Spinal cord (tissue), 10 donors: ENCODE measurements at places on chromosomes 4 and X.

GRCh38 chr4:24855741-24856140, 57.1 kb downstream of the CCDC149 start:
- no peak for DNase-seq

GRCh38 chr4:85500110-85500867, 25.3 kb downstream of the ARHGAP24 start:
- DNase-seq = no peak

GRCh38 chr4:2484993-2485392, 16.1 kb downstream of the RNF4 start:
- DNase-seq = no peak

DNA sequence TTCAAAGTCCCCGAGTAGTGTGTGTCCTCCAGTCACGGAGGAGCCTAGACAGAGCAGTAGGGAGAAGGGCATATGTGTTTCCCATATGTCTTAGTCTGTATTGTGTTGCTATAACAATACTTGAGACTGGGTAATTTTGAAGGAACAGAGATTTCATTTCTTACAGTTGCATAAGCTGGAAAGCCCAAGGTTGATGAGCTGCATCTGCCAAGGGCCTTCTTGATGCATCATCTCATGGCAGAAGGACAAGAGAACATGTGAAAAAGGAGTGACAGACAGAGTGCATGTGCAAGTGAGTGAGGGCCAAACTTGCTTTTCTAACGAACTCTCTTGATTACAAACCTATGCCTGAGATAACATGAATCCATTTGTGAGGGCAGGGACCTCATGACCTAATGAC, 243.4 kb downstream of the ARHGAP10 start:
- DNase-seq = no peak

- DNase-seq = no peak
Measured at GRCh38 chr4:66169341-66169740, 499.1 kb upstream of the EPHA5 start.

DNA sequence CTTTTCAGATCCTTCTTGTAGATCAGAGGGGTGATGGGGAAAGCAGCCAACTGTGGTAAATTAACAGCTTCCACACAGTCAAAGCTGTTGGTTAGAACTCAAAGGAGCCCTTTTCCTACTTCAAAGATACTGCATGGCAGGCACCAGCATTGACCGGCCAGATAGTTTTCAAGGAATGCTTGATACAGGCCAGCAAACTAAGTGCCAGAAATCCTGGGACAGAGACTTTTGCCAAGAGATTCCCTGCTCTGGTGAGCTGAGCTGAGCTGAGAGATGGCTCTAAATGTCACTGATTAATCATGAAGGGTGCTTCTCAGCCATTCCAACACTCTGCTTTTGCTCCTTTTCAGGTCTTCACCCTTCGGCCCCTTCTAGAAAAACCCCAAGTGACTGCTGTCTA, 131.6 kb upstream of the MED14 start:
- no peak for DNase-seq

- no peak for DNase-seq
Measured at GRCh38 chr4:189022440-189023035, 883.3 kb downstream of the TRIML1 start.

GRCh38 chrX:29952016-29952415, 263.3 kb upstream of the MAGEB2 start:
- DNase-seq = no peak

GRCh38 chr4:55218041-55218440, 92.6 kb upstream of the KDR start:
- no peak for DNase-seq

DNA sequence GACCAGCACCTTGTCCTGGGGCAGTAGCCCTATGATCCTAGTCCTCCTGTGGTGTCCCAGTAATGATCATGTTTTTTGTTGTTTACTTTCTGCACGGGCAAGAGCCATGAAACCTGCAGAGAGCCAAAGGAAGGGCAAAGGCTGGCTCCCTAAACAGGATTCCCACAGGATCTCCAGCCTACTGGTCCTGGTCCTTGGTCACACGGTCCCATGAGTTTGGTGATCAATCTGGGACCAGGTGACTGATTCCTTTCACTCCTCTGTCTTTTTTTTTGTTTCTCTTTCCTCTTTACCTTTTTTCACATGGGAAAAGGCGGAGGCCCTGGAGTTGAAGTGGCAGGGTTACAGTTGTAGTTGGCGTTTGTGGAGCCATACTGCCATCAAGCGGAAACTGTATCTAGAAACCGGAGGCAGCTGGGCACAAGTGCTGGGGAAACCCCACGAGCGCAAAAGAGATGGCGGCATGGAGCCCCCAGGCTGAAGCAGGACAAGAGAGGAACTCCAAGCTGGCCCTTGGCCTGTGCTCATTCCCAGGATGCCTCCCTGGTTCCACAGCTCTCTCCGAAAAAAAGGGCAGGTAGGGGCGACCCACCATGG, 34.6 kb downstream of the NBDY start:
- DNase-seq = no peak

DNA sequence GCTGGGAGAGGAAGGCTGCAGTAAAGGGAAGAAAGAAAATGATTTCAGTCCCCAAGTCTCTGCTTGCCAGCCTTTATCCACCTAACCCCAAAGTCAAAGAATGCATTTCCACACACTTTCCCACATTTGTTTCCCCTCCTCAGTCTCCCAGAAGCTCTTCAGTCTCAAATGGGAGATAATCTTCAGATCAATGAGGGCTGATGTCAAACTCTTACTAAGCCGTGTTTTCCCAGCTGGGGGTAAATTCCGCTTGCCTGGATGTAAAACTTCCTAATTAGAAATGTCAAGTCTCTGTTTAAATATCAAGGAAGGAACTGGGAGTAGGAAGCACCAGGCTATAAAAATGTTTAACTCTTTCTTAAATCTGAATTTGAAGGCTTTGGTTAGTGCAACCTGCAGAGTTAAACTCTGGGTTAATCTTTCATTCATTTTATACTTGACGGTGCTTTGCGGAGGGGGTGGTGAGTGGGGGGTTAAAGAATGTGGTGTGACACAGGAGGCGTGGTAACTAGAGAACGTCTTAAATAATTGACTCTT, 601.4 kb upstream of the ACTRT1 start:
- no peak for DNase-seq

DNA sequence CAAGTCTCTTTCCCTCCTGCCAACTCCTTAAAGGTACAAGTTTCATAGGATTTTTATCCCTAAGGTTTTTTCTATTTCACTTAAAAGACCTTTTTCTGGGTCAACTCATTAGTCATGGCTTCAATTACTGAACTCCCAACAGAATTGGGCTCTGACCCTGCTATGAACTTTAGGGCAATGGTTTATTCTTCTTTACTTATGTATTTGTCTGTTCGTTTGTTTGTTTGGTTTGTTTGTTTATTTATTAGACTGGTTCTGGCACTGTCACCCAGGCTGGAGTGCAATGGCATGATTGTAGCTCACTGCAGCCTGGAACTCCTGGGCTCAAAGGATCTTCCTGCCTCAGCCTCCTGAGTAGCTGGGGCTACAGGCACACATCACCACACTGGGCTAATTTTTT, 5.9 kb upstream of the NOCT start:
- no peak for DNase-seq

GRCh38 chrX:41580423-41581064, 108.2 kb upstream of the GPR34 start:
- no peak for DNase-seq

DNA sequence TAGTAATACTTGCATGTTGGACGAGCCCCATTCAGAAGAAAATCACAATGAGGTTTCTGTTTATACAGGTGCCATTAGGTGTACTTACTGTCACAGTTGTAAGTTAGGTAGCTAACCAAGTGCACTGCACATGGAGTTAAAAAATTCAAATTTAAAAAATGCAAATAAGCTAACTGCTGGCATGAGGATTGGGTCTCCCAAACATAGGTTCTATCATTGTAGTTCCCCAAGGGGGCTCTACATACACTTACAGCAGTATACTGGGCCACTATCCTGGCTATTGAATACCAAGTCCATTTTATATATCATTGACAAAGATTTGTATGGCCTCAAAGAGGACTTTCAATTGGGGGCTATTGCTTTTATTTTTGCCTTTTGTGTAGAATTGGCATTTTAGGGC, 153.4 kb downstream of the FMR1NB start:
- DNase-seq = no peak

- DNase-seq = no peak
Measured at GRCh38 chrX:12421918-12422317, 283.6 kb downstream of the FRMPD4 start.

DNA sequence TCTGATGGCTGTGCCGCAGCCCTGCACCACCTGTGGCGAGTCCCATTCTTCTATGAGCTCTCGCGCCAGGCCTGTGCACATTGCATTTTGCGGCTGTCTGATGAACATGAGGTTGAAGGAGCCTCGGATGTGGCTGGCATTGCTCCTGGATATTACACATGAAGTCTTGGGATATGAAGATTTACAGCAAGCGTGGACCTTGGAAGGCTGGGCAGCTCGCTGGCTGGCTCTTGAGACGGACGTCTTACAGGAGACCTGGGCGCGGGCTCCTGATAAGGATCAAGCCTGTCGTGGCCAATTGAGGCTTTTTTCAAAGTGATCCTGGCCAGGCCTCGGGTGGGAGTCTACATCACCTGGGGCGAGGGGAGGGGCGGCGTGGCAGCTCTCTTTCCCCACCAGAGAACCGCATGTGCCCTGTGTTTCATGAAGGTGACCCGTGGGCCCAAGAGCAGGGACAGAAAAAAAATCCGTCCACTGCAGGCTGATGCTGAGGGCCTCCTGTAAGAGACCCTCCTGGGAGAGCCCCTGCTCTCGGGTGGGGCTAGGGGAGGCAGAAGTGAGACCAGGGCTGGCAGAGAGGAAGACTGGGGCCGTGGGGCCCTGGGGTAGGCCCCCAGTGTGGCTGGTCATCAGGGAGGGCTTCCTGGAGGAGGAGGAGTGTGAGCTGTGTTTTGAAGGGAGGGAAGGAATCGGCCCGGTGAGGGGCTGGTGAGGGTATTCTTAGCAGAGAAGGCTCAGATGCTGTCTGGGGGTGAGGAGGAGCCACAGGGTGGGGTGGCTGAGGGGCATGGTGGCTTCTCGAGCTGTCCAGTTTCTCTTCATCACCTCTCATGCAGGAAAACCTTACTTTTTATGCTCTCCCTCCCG, 23.6 kb downstream of the CPZ start:
- DNase-seq = no peak

DNA sequence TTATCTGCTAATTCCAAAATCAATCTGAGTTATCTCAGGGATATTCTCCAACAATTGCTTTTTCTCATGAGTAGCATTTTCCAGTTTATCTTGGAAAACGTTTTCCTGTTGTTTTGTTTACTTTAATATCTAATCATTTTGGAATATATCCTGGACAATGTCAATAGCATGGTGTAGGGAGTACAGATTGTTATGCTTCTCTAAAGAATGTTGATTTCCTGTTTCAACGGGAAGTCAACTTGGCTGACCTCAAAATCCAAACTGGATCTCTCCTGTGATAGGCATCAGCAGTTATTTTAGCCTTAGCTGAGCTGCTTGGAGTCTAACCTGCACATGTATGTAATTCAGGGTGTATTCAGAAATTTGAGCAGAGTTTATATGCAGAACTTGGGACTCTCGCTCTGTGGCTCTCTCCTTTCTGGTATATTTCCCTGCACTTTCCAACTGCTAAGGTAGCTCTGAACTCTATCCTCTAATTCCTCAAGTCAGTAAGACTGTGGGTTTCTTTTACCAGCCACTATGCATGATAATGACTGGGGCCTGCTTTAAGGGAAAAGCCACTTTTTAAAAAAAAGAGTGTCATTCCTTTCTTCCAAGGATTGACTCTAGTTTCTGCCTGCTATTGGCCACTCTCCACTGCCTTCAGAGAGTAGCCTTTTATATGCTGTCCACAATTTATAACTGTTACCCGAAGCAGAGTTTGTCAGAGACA, 7.7 kb downstream of the PRSS48 start:
- no peak for DNase-seq

DNA sequence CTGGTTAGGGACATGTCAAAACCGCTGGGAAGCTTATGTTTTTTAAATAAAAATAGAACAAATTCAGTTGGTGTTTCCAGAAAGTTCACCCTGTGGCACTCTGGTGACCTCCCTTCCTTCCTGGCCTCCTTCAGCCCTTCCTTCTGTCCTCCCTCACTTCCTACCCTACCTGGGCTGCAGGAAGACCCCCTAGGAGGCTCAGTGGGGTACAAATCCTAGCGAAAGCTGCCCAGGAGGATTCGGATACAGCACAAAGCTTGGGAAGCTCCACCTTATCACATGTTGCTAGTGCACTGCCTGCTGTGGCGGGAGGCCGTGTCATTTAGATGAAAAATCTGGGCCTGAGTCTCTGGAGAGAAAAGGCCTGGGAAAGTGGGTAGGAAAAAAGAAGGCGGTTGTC, 60.5 kb downstream of the FHDC1 start:
- no peak for DNase-seq

- no peak for DNase-seq
Measured at GRCh38 chrX:18643243-18643642, 28.7 kb downstream of the RS1 start.

DNA sequence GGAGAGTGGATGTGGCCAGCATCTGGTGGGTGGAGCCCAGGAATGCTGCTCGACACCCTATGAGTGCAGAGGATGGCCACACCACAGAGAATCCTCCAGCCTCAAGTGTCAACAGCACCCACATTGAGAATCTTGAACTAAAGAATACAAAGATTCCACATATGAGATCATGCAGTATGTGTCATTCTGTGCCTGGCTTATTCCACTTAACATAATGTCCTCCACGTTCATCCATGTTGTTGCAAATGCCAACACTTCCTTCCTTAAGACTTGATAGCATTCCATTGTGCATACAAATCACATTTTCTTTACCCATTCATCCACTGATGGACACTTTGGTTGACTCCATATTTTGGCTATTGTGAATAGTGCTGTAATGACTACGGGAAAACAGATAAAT, 145.8 kb downstream of the PRKX start:
- no peak for DNase-seq

- DNase-seq = no peak
Measured at GRCh38 chrX:71661919-71662318, 5.4 kb upstream of the LOC101059915 start.
